Upper lobe of left lung (tissue), 6 donors: ENCODE measurements at places on chromosomes 3 and 15.

GRCh38 chr3:193640728-193641439 is 47.9 kb downstream of the OPA1 start:
- no peak for DNase-seq

GRCh38 chr15:89645680-89646079 is 9.6 kb downstream of the KIF7 start:
- DNase-seq, result no peak

DNA sequence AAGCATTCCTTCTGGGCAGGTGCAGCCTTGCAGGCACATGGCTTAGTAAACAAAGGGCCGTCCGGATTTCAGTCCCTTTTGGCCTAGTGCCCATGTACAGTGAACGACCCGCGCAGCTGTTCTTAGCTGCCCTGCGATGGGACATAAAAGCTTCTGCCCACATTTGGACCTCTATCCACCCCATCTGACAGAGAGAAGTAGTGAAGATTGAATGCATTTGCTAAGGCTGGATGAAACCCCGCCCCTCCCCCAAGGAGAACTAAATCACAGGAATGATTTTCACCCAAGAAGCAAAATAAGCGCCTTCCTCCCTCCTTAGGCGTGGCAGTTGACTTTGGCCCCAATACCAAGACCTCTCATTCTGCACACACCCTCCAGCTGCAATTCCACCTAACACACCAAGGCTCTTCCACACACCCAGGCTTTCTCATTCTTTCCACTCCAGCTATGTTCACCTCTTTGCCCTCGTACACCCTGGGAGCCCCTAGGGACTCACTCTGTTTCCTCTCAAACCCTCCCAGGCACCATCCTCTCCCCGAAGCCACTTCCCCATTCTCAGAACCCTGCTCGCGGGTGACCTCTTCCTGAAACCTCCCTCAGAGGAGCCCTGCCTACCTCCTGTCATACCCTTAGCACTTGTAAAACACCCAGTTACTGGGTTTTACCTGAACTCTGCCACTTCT is 14.1 kb upstream of the HRH1 start:
- no peak for DNase-seq

GRCh38 chr3:111070772-111071256 is 802 bp upstream of the NECTIN3 start:
- DNase-seq, result peak; percentile 69

DNA sequence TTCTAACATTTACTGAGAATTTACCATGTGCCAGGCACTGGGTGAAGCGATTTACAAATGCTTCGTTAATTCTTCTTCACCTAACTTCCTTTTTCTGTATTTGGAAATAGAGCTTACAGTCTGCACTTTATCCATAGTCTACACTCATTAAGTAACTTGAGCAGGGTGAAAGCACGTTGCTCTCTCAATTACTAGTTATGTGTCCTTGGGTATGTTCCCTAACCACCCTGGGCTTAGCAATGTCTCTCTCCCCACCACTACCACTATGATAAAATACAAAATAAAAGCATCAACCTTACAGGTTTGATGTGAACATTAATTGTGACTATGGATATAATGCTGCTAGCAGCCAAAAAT is 172.9 kb upstream of the SLC2A2 start:
- no peak for DNase-seq

DNA sequence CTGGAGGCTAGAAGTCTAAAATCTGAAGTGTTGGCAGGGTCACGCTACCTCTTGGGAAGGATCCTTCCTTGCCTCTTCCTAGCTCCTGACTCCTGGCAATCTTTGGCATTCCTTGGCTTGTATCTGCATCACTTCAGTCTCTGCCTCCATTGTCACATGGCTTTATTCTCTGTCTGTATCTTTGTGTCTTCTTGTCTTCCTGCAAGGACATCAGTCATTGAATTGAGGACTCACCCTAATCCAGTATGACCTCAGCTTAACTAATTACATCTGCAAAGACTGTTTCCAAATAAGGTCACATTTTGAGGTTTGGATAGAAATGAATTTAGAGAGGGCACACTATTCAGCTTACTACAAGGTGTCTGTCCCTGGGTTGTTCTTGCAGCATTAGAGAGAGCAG is 31.1 kb upstream of the UTS2B start:
- no peak for DNase-seq

DNA sequence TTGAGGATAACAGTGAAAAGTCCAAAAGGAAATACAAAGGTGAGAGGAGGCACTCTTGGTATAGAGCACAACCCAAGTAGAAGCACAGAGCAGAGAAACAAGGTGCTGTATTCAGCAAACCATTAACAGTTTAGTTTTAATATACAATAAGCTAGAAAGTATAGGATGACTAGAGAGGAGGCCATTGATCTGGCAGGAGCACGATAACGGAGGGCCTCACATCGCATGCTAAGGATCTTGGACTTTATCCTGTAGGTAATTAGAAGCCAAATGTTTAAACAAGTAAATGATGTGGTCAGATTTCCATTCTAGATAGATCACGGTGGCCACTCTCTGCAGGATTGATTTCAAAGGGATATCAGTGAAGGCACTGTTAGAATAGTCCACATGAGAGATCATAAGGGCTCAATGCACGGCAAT is 935.0 kb downstream of the ROBO1 start:
- no peak for DNase-seq

- peak; percentile 89 for DNase-seq
Observed at GRCh38 chr15:29821416-29822099, 710 bp downstream of the TJP1 start.

DNA sequence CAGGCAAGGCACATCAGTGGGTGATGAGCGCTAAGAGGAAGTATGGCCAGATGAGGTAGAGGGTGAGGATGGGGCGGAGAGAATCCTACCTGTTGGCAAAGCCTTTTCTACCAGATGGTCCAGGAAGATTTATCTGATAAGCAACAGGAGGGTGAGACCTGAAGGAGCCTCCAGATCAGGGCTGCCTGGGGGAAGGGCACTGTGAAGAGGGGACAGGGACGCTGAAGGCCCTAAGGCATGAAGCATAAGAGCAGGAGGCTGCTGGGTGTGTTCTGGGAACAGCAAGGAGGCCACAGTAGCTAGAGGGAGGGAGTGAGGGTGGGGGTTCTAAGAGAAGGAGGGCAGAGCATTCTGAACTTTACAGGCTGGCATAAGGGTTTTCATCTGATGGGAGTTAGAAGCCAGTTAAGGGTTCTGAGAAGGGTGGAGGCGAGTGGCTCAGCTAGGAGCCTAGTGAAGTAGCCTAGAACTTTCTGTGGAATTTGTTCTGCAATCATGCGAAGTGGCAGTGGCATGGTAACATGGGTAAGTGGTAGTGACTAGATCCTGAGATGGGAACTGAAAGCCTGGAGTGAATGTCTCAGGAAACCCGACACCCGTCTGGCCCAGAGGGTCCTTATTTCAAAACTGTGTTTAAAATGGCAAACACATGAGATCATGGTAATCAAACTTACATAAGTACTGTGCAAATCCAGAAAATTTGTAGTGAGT is 29.9 kb downstream of the CGNL1 start:
- peak; percentile 65 for DNase-seq

DNA sequence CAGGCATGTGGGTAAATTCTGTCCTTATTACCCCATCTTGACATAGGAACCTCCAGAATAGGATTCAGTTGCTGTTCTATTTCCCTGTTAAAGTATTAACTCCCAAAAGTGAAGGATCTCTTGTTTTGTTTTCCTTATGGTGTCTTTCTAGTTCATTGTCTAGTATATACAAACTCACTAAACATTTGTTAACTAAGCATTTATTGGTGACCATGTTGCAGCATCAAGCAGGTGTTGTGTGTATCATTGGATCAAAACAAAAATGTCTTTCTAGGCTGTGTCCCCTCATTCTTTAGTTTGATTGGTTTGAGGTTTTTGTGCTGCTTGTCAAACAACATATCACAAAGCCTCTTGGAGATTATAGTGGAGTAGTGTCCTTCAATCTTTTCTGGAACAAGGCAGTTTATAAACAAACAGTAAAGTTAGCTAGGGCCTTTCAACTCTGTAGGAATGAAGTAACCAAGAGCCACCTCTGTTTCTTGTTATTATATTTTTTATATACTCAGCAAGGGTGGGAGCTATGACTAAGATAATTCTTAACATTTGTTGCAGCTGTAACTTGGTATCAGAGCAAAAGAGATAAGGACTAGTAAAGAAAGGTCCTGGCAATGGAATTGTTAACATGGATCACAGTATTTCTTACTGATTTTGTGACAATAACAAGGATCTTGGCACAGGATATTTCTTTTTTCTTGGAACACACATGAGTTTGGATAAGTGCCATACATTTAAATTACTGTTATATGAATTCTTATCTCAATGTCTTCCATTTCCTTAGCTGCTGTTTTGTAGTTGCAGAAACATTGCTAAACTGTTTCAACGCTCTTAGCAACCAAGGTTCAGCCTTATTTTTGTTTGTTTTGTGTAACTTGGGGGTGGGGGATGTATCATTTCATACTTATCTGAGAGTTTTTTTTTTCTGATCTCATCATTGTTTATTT is 49.3 kb downstream of the TMOD3 start:
- no peak for DNase-seq

DNA sequence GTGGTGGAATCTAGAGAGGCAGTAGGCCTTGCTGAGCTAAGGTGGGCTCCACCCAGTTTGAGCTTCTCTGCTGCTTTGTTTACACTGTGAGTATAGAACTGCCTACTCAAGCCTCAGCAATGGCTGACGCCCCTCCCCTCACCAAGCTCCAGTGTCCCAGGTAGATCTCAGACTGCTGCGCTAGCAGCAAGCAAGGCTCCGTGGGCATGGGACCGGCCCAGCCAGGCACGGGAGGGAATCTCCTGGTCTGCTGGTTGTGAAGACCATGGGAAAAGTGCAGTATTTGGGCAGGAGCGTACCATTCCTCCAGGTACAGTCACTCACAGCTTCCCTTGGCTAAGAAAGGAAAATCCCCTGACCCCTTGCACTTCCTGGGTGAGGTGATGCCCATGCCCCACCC is 407.1 kb downstream of the ZPLD1 start:
- peak; percentile 43 for DNase-seq

- no peak for DNase-seq
Observed at GRCh38 chr15:73686781-73687256, 2.6 kb downstream of the CD276 start.

DNA sequence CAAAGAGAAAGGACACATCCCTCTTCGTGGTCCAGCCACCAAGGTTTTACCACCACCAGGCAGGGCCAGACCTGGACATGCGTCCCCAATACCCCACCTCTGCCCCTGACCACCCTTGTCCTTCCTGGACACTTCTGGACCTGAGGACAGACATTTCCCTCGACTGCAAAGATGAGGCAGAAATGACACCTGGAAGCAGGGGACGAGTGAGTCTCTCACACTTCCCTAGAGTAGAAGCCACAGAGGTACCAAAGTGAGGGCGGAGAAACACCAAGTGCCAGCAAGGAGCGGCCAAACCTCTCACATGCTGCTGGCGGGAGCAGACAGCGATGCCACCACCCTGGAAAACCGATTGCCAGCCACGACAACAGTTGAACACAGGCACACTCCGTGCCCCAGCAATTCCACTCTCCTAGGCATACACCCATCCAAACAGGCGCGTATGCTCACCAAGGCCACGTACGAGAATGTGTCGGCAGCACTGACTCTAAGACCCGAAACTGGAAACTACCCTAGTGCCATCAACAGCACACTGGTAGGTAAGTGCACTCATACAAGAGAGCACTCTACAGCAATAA is 207.0 kb upstream of the NSMCE3 start:
- DNase-seq, result no peak

DNA sequence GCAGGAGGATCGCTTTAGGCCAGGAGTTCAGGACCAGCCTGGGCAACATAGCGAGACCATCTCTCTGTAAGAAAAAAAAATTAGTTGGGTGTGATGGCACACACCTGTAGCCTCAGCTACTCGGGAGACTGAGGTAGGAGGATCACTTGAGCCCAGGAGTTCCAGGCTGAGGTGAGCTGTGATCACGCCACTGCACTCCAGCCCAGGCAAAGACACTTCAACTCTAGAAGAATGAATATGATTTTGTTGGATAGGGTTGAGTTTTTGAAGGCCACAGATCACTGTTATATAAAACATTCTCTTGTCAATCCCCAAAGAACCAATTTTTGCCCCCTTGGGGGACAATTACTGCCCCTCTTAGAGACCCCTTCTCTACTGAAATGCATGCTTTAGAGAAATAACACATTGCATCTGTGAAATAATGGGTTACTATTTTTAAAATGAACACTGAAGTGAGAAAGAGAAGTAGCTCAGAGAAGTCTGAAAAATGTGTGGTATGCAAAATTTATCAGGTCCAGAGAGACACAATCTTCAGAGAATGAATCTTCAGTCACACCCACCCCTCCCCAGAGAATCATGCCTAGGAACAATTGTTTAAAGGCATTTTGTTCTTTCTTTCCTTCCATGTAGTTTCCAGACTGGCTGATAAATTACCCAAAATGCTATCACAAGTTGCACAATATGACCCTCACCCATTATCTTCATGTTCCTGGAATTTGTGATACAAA is 42.7 kb downstream of the METTL6 start:
- DNase-seq, result no peak

DNA sequence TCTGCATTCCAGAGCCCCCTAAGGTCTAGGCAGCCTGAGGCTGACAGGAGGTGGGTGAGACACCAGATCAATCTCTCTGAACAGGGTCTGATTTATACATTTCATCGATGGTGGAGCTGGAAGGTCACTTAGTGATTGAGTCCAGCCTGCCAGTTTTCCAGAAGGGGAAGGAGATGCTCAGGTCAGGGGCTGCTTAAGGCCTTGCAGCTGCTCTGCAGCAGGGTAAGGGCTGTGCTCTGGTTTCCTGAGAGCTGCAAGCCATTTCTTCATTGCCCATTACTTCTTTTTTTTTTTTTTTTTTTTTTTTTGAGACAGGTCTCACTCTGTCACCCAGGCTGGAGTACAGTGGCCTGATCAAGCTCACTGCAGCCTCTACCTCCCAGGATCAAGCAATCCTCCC is 10.7 kb downstream of the TADA3 start:
- DNase-seq, result no peak

- DNase-seq, result no peak
Observed at GRCh38 chr3:117762621-117763037, 1053.0 kb downstream of the TUSC7 start.

GRCh38 chr3:128814060-128814459 is 65.4 kb upstream of the ACAD9 start:
- no peak for DNase-seq

DNA sequence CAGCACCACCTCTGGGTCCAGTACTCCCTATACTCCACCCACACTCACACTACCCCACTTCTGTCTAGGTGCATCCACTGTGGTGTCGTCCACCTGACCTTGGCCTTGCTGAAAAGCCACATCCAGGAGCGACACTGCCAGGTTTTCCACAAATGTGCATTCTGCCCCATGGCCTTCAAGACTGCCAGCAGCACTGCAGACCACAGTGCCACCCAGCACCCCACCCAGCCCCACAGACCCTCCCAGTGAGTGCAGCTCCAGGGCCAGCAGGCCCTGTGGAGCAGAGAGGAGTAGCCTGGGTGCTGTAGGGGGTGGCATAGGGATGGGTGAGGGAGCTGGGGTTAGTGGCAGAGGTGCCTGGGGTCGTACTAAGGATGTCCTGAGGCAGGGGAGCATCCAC is 19.4 kb upstream of the ALPK3 start:
- no peak for DNase-seq

DNA sequence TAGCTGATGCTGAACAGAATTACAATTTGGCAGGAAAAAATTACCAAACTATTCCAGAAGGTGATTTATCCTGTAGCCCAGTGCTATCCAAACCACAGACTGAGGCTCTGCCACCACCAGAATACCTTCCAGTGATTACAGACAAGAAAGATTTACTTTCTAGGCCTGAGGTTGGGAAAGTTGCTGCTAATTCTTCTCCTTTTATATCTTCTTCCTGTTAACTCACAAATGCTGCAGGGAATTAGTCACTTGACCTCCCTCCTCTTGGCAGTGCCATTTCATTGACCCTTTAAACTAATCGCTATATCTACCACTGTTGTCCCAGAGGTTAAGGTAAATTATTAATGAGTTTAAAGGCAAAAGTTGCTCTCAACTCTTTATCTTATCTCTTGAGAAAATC is 118.4 kb downstream of the CTNNB1 start:
- no peak for DNase-seq
